ENCODE measurements at places on chromosomes 1 and 21. TPM values are rescaled to one million over a fixed set of nuclear protein-coding genes. Genes with fewer than 3 reads are reported as not detected.

SLAMF9 gene
- total RNA-seq: not detected

PROK1 gene
- 0.21 TPM for total RNA-seq

FCMR gene
- 6.8 TPM for total RNA-seq

DNA sequence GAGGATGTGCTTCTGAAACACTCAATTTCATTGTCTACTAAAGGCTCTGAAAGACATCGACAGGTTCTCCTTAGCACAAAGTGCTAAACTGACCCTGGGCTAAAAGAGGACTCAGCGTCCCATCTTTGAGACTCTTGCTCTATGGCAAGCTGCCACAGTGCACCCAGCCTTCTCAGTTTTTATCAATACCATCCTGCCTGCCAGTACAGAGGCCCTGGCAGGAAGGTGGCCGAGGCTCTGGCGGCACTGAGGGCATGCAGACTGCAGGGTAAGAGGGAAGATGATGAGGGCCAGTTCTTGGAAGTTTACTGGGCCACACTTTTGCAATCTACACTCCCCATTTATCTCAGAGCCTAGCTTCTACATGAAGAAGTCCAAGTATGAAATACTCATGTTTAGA lies 5.3 kb downstream of the OLFML2B start:
- no peaks in the 10 kb centered on the region for H3K36me3 ChIP-seq
- no peak overlapping the region for H3K27ac ChIP-seq
- H3K4me3 ChIP-seq: no peak overlapping the region
- peaks cover 6% of the 10 kb centered on the region for H3K4me1 ChIP-seq
- peaks cover 24% of the 10 kb centered on the region for H3K27me3 ChIP-seq

GRCh38 chr1:21206117-21206516 lies 29.4 kb upstream of the EIF4G3 start:
- no peak overlapping the region for H3K27ac ChIP-seq
- no peaks in the 10 kb centered on the region for H3K36me3 ChIP-seq
- H3K27me3 ChIP-seq: no peaks in the 10 kb centered on the region
- DNase-seq: no peak

- H3K27ac ChIP-seq: no peak overlapping the region
- H3K27me3 ChIP-seq: peaks cover 22% of the 10 kb centered on the region
- DNase-seq: no peak
- no peaks in the 10 kb centered on the region for H3K36me3 ChIP-seq
- H3K4me3 ChIP-seq: no peak overlapping the region
Observed at GRCh38 chr1:110185181-110185580, 24.9 kb upstream of the KCNC4 start.

GRCh38 chr1:235675152-235675890 lies 25.7 kb upstream of the GNG4 start:
- no peak overlapping the region for H3K27ac ChIP-seq
- H3K4me1 ChIP-seq: no peaks in the 10 kb centered on the region
- no peak overlapping the region for H3K4me3 ChIP-seq
- H3K36me3 ChIP-seq: peaks cover 66% of the 10 kb centered on the region
